Lower lobe of right lung (tissue), 2 donors: ENCODE measurements at places on chromosomes 5 and 9. TPM values are rescaled to one million over a fixed set of nuclear protein-coding genes. Genes with fewer than 3 reads are reported as not detected.

Gene IL3
- not detected for total RNA-seq

Gene RIMOC1
- 25.1 TPM for total RNA-seq

Gene PRRX2
- 2.5 TPM for total RNA-seq

Gene SLC4A9
- 0.32 TPM for total RNA-seq

Gene ADRB2
- 26.4 TPM for total RNA-seq

Gene RNF180
- 12.2 TPM for total RNA-seq

Gene FREM1
- total RNA-seq: 4.3 TPM

Gene ERCC6L2
- total RNA-seq: 42.8 TPM

Gene RASEF
- total RNA-seq: 11.5 TPM

Gene NNT
- 70.9 TPM for total RNA-seq

Gene SLC9A3
- 1.1 TPM for total RNA-seq

Gene ISCA1
- 24.1 TPM for total RNA-seq

Gene SV2C
- 0.32 TPM for total RNA-seq

Gene PCDH1
- 55.7 TPM for total RNA-seq

Gene SLC45A2
- total RNA-seq: not detected

Gene TSLP
- total RNA-seq: 1.3 TPM
